ENCODE measurements at places on chromosomes 4 and X.

DNA sequence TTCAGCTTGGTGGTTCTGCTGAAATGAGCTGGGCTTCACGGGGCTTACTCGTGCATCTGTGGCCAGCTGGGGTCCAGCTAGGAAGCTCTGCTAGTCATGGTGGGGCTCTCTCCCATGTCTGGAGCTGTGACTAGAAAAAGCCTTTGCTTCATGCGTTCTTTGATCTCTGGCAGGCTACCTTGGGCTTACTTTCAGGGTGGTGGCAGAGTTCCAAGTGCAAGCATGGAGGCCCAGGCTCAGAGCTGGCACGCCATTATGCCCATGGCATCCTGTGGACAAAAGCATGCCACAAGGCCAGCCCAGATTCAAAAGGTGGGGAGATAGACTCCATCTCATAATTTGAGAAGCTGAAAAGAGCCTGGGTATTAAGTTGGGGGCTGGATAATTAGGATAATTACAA, 55.4 kb upstream of the GBA3 start:
- no peak for DNase-seq

GRCh38 chrX:150566734-150567182, 1.7 kb upstream of the MTM1 start:
- no peak for DNase-seq

DNA sequence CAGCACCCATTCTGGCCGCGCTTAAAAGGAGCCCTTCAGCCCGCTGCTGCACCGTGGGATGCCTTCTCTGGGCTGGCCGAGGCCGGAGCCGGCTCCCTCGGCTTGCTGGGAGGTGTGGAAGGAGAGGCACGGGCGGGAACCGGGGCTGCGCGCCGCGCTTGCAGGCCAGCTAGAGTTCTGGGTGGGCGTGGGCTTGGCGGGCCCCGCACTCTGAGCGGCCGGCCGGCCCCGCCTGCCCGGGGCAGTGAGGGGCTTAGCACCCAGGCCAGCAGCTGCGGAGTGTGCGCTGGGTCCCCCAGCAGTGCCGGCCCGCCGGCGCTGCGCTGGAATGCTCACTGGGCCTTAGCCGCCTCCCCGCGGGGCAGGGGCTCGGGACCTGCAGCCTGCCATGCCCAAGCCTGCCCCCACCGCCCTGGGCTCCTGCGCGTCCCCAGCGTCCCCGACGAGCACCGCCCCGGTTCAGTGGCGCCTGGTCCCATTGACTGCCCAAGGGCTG, 111.3 kb downstream of the PCDH18 start:
- DNase-seq, result no peak

GRCh38 chr4:170884969-170885570, 795.3 kb upstream of the AADAT start:
- DNase-seq, result no peak

GRCh38 chrX:22527302-22527701, 254.6 kb downstream of the CBLL2 start:
- DNase-seq, result no peak

DNA sequence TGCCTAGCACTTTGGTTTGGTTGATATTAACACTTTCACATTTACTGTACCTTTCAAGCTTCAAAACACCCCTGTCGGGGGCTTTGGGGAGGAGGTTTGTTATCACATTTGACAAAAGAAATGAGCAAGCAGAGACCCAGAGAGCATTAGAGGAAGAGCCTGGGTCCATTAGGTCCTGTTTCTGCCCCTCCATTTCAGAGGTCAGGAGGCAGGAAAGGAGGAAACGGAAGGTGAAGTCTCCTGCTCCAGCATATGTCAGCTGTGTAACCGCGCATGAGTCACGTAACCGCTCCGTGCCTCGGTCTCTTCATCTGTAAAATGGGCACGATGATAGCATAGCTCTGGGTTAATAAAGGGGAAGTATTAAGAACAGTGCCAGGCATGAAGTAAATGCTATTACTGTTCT, 201.9 kb upstream of the BCOR start:
- no peak for DNase-seq

DNA sequence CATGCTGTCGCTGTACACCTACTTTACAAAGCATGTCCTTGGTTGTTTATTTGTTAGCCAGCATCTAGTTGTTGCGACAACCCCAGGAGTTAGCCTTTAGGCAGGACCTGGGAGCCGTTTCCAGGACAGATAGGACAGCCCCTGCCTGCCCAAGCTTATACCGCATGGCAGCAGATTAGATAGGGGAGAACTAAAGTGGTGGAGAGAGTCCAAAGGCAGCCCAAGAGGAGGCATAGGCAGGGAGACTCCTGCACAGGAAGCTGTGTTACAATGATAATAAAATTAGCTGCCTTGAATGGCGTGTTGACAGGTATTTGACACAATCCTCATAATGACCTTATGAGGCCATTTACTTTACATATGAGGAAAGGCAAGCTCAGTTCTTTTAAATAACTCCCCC, 13.0 kb downstream of the NSDHL start:
- no peak for DNase-seq

DNA sequence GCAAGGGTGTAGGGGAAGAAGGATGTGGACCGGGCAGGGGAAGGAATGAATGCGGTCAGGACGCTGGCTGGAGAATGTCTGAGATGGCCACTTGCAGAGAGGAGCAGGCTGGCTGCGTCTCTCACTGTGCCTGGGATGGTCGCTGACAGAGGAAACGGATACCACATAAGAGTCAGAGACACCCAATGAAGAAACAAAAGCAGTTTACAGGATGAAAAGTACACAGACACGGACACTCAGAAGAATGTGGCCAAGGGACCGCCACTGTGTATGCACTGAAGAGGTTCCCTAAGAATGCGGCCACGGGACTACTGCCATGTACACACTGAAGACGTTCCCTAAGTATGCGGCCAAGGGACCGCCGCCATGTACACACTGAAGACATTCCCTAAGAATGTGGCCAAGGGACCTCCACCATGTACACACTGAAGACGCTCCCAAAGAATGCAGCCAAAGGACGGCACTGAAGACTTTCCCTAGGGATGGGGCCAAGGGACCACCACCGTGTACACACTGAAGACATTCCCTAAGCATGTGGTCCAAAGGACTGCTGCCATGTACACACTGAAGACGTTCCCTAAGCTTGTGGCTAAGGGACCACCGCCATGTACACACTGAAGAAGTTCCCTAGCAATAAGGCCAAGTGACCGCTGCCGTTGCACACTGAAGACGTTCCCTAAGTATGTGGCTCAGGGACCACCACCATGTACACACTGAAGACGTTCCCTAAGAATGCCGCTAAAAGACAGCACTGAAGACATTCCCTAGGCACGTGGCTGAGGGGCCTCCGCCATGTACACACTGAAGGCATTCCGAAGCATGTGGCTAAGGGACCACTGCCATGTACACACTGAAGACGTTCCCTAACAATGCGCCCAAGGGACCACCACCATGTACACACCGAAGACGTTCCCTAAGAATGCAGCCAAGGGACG, 32.2 kb downstream of the DHRSX start:
- no peak for DNase-seq

GRCh38 chr4:76993787-76994641, 44.5 kb downstream of the SEPTIN11 start:
- DNase-seq, result peak; percentile 45

DNA sequence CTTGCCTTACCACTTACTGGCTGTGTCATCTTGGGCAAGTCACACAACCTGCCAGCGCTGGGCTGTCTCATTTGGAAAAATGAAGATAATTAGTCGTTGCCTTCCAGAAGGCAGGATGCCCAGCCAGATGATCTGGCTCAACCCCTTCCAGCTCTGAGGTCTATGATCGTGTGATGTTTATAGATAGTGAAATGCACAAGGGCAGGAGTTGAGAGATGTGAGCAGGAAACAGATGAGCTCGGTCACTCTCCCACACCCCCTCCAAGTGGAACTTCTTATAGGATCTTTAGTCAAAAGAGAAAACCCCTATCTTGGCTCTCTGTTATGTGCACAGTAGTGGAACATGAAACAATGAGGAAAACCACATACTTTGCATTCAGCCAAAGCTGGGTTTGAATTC, 336.8 kb upstream of the PPARGC1A start:
- no peak for DNase-seq

GRCh38 chrX:40581336-40581920, 658 bp downstream of the ATP6AP2 start:
- no peak for DNase-seq

GRCh38 chrX:76893930-76894329, 466.4 kb downstream of the MAGEE1 start:
- DNase-seq, result no peak

- no peak for DNase-seq
Measured at GRCh38 chr4:87390551-87390890, 467 bp downstream of the HSD17B11 start.

DNA sequence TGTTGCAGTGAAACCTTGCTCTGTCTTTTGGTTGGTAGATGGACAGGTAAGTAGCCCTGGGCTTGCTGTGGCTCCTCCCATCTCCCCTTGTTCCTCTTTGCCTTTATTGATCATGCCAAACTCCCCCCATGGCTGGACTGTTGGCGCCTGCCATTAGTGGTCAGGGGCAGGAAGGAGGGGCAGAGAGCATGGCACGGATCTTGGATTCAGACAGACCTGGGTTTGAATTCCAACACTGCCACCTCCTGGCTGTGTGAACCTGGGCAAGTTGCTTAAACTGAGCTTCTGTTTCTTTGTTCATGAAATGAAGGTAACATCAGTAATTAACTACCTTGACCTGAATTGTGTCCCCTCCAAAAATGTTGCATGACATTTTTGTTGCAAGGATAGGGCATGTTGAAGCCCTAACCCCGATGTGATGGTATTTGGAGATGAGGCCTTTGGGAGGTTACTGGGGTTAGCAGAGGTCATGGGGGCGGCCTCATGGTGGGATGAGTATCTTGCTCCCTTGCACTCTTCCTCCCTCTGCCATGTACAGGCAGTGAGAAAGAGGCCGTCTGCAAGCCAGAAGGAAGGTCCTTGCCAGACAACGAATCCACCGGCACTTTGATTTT, 6.0 kb downstream of the SLC2A9 start:
- no peak for DNase-seq

- DNase-seq, result no peak
Measured at GRCh38 chr4:106818764-106819163, 217.3 kb downstream of the DKK2 start.

DNA sequence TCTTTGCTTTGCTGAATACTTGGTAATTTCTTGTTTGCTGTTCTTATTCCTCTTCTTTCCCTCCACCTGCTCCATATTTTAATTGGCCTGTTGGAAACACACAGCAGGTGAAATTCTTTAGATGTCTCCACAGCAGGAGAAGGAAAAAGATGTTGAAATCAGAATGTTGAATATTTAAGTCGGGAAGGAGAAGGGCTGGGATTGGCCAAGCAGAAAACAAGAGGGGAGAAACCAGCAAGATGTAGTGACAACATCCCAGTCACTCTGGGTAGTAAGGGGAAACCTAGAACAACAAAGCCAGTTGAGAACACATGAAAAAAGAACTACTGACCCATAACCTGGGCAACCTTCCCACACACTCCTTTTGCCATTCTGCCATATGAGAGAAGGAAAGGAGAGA, 37.3 kb upstream of the STAG2 start:
- no peak for DNase-seq

DNA sequence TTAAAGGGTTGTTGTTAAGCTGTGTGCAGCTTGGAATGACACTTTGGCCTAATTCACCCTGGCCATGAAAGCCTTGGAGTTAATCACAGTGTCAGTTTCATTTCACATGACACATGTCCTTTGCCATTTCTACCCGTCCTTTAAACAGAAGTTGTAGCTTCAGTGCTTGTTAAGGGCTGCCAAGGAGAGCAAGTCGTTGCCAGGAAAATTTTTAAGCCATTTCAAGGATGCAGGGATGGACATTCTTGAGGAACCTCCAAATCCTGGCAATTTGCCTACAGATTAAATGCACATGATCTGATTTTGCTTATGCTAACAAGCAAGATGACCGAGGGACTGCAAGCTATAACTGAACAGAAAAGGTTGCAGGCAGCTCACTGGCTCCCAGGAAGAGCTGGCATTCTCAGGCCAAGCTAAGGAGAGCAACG, 40.5 kb downstream of the SETD7 start:
- DNase-seq, result no peak

DNA sequence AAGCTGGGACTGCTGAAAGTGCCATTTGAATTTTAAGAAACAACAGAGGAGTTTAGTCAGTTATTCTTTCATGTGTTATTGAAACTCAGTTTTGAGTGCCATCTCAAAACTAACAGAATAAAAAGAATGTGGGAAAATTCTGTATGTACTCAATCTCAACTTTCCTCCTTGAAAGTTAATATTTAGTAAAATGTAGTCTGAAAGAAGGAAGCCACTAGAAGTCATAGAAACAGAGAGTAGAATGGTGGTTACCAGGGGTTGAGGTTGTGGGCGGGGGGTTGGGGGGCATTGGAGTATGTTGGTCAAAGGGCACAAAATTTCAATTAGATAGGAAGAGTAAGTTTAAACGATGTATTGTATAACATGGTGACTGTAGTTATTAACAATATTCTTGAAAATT, 628.3 kb upstream of the MAGEB2 start:
- DNase-seq, result no peak

DNA sequence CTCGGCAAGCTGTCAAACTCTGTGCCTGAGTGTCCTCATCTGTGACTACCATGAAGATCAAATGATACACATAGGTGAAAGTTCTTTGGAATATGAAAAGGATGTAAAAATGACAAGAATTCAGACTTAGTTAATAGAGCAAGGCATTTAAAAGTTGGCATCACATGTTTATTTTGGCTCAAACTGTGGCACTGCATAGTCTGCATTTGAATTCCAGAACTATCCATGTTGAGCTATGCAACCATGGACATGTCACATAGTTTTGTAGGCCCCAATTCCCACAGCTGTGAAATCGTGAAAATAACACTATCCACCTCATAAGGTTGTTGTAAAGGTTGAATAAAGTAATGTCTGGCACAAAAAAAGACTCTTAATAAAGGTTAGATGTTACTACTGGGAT, 33.9 kb downstream of the AFF2 start:
- DNase-seq, result no peak

- no peak for DNase-seq
Measured at GRCh38 chrX:45709381-45709780, 508.7 kb upstream of the DIPK2B start.

- no peak for DNase-seq
Measured at GRCh38 chr4:10175626-10176025, 59.0 kb upstream of the WDR1 start.

DNA sequence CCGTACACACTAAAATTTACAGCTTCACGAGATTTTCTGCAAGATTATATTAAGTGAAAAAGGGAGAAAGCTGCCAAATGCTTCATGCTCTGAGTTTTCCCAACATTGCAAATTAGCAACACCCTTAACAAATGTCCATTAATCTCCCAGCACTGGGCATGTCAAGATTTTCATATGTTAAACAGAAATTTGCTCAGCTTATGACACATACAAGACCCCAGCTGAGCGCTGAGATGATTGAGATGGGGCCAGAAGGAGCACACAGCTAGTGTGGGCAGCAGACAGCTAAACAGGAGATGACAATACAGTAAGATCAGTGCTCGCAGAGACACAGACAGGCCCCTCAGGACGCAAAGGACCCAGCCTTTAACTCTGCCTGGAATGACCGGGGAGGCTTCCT, 208.8 kb downstream of the STK32B start:
- DNase-seq, result no peak

DNA sequence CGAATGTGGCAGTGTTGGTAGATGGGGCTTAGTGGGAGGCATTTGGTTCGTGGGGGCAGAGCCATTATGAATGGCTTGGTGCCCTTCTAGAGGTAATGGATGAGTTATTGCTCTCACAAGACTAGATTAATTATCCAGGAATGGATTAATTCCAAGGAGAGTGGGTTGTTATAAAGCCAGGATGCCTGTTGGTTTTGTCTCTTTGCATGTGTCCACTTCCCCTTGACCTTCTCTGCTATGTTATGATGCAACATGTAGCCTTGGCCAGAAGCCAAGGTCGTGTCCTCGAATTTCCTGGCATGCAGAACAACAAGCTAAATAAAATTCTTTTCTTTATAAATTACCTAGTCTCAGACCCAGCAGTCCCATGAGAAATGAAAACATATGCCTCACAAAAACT, 111.2 kb upstream of the PLS3 start:
- no peak for DNase-seq

Data from effector CD4-positive, alpha-beta T cell (primary cell).